ENCODE measurements at places on chromosomes 4 and X.

DNA sequence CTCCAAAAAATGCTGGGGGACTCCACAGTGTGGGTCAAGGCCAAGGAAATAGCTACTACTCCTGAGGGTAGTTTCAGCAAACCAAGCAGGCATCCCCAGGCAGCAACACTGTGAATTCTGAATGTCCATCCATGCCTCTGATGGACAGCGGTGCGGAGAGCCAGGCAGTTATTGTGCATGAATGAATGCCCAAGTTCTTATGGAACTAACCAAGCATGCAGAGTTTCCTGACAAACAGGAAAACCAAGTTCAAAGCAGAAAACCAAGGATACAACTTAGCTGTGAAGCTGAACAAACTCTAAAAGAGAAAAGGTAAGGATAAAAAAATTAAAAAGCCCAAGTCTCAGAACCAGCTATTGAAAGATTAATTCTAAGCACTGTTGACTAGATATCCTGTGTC is 642.6 kb upstream of the HS3ST1 start:
- DNase-seq = no peak

- no peak for DNase-seq
Measured at GRCh38 chr4:155757745-155758265, 1.0 kb upstream of the GUCY1B1 start.

GRCh38 chr4:7158081-7158750 is 34.1 kb upstream of the SORCS2 start:
- no peak for DNase-seq

DNA sequence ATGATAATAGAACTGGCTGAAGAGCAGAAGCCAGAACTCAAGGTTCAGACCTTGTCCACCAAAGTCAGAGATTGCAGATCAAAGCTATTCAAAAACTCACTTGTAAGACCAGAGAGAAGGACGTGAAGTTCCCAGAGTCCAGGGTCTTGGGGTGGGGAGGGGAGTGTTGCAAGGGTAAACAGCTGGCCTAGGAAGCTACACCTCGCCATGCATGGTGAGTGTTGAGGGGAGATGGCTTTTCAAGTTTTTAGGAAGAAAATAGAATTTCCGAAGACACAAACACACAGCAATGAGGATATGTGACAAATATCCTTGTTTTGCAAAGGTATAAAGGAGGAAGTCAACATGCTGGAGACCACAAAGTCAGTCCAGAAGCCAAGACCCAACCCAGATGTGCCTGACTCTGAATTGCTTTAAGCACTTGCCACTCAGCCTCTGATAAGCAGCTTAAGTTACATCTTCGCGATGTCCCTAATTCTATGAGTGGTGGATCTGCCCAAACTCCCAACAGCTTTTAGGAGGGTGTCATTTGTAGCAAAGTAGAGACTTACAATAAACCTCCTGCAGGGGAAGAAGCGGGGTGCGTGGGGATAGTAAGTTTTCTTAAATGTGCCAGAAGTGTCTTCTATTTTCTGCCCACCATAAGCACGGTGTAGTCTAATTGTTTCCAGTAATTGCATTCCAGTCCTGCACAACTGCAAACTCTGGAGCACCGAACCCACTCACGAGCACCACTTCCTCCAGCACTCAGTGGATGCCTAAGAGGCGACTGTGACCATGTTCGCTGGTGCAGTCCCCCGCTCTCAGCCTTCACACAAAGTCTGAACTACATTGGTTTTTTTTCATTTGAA is 26.5 kb downstream of the HAND2 start:
- DNase-seq = no peak

DNA sequence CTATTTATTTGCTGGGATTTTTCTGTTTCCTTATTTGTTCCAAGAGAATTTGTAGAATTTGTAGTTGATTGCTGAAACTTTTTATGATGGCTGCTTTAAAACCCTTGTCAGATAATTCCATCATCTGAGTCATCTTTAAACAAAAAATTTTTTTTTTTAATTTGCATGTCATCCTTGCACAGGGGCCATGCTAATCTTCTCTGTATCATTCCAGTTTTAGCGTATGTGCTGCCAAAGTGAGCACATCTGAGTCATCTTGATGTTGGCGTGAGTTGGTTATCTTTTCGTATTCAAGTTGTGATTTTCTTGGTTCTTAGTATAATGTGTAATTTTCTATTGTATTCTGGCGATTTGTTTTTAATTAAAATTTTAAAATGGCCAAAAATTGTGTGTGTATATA is 18.7 kb upstream of the ZNF157 start:
- no peak for DNase-seq

DNA sequence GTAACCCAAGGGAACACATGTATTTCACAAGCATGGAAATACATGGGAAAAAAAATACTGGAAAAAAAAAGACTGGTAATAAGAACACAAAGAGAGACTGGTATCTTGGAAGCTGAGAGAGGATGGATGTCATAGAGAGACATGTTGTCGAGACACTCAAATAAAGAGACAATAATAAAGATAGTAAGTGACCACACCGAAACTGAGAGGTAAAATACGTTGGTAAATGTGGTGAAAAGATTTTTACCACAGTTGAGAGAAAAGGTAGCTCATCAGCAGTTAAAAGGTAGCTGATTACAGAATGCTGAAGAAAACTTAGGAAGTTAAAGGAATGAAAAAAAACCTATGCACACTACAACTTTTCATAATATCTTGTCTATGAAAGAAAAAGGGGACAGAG is 81.1 kb downstream of the ARAP2 start:
- no peak for DNase-seq

- no peak for DNase-seq
Measured at GRCh38 chrX:57313583-57314215, 27.2 kb downstream of the FAAH2 start.
